ENCODE measurements at places on chromosomes 5 and 9. TPM values are rescaled to one million over a fixed set of nuclear protein-coding genes. Genes with fewer than 3 reads are reported as not detected.

DNA sequence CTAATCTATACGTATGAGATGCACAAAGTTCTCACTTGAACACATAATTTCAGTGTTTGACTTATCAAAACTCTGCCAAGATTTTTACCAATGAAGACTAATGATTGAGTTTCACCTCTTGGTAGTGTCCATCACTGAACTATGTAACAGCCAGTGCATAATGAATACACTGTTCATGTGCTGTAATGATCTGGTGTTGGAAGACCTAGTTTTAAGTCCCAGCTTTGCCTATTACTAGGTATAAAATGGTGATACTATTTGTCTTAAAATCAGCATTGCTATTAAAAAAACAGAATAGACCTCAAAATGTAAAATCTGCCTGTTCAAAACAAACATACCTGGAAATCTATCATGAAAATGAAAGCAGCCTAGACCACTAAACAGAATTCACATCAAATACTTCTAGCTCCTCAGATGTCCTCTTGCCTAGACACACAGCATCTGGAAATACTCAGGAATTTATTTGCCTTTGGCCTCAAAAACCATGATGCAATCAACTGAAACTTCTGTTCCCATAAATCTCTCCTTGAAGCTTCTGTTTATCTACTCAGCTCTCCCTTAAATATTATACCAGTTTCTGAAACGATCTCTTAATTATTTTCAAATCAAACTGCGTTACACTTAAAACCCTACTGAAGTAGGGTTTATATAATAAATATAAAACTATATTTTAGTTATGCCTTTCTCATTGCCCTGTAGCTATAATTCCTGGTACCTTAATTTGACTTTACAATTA lies 38.1 kb downstream of the MRPS27 start:
- DNase-seq = no peak

DNA sequence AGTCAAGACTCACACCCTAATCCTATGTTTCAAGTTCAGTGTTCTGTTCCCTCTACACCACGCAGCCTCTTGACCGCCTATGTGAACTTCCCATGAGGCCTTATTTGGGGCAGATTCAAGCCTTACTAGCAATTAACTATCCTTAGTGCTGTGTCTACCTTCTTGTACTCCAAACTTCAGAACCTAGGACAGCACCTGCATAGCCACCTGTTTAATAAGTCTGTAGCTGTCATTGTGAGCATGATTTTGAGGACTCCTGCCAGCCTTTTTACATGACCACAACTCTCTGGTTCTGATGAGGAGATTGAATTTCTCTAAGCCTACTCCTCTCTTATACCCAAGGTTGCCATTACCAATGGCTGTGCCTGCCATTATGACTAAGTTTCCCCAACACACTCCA lies 50.8 kb upstream of the PCSK1 start:
- DNase-seq = no peak

- no peak for DNase-seq
Measured at GRCh38 chr9:101832486-101832885, 94.0 kb upstream of the GRIN3A start.

The NOL6 gene
- total RNA-seq = 41.8 TPM

The CA9 gene
- total RNA-seq = not detected

The SIL1 gene
- total RNA-seq = 19.5 TPM

DNA sequence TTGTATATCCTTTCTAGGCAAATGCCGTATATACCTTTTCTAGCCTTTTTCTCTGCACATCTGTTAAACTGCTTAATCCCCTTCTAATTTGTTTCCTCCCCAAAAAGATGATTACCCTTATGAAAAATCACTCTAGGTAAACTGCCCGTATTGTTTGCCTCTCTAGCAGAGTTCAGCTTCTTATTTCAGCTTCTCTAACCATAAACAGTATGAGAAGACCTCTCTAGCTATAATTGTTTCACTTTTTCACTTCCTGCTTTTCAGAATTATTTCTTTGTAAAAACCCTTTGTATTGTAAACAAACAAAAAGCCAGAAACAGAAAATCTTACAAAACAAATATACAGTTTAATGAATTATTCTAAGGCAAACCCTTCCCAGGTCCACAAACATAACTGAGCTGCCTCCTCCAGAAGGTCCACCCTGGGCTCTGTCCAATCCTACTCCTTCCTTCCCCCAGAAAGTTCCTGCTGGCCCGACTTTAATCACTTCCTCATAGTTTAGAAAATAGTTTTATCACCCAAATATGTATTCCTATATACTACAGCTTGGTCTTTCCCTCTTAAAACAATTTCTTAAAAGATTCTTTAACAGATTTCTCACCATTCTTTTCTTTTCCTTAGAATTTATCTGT lies 158.1 kb downstream of the FGF1 start:
- no peak for DNase-seq

The SOHLH1 gene
- not detected for total RNA-seq

The PHPT1 gene
- 15.7 TPM for total RNA-seq

The MLANA gene
- total RNA-seq = not detected

- DNase-seq = no peak
Measured at GRCh38 chr5:6081727-6082210, 296.6 kb downstream of the MED10 start.

The SAXO1 gene
- not detected for total RNA-seq

- DNase-seq = no peak
Measured at GRCh38 chr9:81986051-81986450, 2.5 kb upstream of the SPATA31D1 start.

The PCDHB5 gene
- not detected for total RNA-seq

DNA sequence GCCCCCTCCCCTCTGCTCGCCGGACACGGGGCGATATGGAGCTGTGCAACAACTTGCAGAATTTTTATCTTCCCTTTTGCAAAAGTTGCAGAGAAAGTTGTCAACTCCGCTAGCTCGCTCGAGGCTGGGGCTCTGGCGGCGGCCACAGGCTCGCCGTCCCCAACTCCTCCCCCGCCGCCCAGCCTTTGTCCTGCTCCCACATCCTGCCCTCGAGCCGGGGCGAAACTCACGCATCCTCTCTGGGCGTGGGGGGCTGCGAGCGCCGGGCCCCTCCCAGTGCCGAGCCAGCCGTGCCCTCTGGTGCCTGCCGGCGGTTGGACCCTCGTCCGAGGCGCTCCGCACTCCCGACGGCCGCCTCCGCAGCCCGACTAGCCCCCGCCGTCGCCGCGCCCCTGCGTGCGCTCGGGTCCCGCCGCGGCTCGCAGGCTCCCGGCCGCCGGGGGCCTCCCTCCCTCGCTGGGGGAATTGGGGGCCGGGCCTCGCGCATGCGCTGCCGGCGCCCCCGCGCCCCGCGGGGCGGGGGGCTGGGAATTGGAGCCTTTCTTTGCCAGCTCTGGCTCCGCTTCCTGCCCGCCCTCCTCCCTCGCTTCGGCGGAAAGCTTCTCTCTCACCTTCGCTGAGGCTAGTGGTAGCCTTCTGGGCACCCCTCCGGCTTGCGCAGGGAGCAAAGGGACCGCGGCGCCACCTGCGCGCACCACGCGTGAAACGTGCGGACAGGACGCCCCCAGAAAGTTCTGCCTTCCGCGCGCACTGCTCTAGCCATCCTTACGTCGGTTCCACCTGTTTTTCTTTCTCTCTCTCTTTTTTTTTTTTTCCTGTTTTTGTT lies at the start of gene CCNJL:
TSS of gene CCNJL (minus strand) at position 431 of the 826 bp plus-strand sequence. CDS start 641 bp downstream, outside the sequence.
- peak; percentile 37 for DNase-seq
